HT1080 (cell line): ENCODE measurements at places on chromosomes 13 and 19.
A peak's percentile ranks its signal among the peaks of the same experiment; 100 is the strongest.

- DNase-seq: no peak
Measured at GRCh38 chr13:75299246-75299645, 182.7 kb downstream of the TBC1D4 start.

GRCh38 chr19:29393915-29394460, 131.8 kb upstream of the VSTM2B start:
- no peak for DNase-seq

DNA sequence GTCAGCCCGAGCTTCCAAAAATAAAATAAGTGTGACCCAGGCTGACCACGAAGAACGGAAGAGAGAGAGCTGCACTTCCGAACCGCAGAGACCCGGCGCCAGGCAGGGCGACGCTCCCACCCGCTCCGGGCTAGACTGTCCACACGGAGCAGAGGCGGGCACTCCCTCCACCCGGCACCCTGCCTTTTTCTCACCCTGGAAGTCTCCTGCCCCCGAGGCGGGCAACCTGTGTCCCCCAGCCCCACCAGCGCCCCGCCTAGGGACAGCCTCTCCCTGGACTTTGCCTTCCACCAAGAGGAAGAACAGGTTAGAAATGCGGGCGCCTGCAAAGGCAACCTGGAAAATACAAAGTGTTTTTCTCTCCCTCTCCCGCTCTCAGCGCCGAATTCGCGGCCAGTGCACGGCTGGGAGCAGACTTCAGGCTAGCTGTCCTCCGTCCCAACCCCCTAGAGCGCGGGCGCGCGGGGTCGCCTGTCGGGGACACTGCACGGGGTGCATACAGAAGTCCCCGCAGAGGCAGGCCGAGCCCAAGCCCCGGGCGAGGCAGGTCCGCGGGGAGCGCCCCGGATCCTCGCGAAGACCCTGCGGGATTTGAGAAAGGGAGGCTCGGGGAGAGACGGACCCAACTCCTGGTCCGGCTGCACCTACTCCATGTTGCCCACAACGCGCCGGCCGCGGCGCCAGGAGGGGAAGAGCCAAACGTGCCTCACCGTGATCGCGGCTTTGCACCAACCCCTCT, 845 bp downstream of the SPRY2 start:
- DNase-seq: peak; percentile 39

- no peak for DNase-seq
Measured at GRCh38 chr19:33609353-33609752, 12.4 kb upstream of the CHST8 start.

DNA sequence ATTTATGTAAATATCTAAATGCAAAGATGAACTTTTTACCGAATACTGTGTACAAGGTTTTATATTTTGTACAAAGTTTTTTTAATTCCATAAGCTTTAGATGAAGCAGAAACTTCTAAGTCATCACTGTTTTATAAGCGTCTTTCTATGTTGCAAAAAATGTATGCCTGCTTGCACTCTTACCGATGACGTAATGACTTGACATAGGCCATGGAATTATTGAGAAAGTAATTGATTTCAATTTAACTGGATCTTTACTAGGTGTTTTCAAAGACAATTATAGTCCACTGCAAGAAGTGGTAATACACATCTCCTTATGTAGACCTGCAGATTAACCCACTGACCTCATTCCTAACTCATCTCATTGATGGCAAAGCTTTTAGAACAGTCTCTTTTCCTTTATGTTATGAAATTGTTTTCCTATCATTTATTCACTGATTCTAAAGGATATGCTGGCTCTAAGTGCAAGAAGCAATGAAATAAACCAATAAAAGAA, 10.4 kb downstream of the DACH1 start:
- no peak for DNase-seq

GRCh38 chr19:42529248-42529764, 1.0 kb upstream of the CEACAM1 start:
- peak; percentile 28 for DNase-seq

- DNase-seq: peak; percentile 76
Measured at GRCh38 chr19:46265217-46265828, 31.5 kb upstream of the HIF3A start.

- DNase-seq: no peak
Measured at GRCh38 chr13:32964987-32965386, 51.2 kb upstream of the KL start.

- no peak for DNase-seq
Measured at GRCh38 chr19:51311351-51312257, at the start of gene IGLON5. Gene IGLON5 (plus strand): TSS chr19:51311644. CDS start chr19:51311848, 204 bp downstream.

GRCh38 chr19:16157601-16158000, 14.1 kb downstream of the HSH2D start:
- no peak for DNase-seq

DNA sequence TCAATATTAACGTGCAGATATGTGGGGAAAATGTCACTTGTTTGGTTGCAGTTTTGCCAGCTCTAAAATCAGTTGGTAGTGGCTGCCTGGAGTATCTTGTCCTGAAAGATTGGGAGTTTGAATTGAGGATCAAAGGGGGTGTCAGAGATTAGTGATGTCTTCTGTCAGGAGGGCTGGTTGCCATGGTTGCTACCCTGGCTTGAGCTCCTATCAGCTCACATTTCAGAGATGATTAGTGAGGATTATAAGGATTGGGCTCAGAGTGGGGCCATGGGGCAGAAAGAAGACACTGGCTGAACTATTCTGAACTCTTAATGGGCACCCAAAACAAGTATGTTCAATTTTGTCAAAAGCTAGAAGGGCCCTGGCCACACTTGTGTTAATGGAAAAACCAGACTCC, 95.5 kb upstream of the RNF113B start:
- no peak for DNase-seq

GRCh38 chr19:38879400-38879751, 1.3 kb upstream of the RINL start:
- DNase-seq: no peak
